ENCODE measurements at places on chromosomes 11 and 22.
A peak's percentile ranks its signal among the peaks of the same experiment; 100 is the strongest.

GRCh38 chr11:65013130-65013887, 651 bp upstream of the ARL2 start:
- peak; percentile 89 for DNase-seq

DNA sequence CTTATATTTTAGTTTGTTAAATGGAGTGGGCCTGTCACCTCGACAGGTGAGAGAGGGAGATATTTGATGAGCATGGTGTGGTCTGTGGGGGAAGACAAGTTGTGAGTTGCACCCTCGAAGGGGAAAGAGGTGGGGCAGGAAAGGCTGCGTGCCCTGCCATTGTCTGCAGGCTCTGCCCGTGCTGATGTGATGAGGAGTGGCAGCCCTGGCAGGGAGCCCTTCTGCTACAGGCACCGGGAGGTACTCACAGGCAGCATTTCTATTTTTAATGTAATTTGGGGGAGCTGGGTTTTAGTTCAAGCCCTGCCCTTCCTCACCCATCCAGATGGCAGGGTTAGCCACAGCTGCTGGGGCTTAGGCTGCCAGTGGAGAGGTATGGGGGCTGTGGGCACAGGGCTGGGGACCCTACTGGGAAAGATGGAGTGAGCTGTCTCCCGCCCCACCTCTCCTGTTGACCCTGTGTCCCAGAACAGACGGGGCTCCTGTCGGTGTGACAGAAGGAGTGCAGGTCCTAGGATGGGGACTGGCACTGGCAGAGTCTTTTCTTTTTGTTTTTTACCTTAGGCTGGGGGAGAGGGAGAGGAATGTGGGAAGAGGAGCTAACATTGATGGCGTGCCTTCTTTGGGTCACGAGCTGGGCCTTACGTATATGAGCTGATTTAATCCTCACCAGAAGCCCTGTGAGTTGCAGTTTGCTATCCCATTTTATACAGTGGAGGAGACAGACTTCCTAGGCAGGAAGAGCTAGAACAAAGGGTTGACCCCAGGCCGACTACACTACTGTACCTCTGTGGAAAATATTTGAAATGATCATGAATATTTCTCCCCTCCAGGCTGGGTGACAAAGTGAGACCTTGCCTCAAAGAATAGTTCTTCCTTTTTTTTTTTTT, 51.6 kb downstream of the CEP164 start:
- DNase-seq, result no peak

GRCh38 chr11:119796363-119797060, 67.5 kb upstream of the NECTIN1 start:
- DNase-seq, result no peak

DNA sequence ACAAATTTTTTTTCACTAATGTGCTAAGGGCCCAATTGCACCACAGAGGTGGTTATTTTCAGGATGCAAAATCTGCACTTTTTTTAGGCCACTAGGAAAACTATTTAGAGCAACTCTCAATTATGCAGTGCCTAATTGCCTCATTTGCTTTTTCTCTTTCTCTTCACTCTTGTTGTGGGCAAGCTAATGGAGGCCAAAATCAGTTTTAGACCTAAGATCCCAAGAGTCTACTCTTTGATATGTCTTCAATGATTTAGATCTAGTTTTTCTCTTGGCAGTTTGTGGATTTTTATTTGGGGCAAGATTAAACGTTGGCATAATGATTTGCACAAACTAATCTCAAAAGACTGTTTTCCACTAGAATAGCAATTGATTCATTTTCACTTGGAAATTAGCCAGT, 1996.9 kb downstream of the LRRC4C start:
- DNase-seq, result no peak

- no peak for DNase-seq
Observed at GRCh38 chr11:33089776-33090175, 50.4 kb downstream of the TCP11L1 start.

GRCh38 chr11:74615311-74615710, 22.9 kb downstream of the POLD3 start:
- DNase-seq, result no peak

DNA sequence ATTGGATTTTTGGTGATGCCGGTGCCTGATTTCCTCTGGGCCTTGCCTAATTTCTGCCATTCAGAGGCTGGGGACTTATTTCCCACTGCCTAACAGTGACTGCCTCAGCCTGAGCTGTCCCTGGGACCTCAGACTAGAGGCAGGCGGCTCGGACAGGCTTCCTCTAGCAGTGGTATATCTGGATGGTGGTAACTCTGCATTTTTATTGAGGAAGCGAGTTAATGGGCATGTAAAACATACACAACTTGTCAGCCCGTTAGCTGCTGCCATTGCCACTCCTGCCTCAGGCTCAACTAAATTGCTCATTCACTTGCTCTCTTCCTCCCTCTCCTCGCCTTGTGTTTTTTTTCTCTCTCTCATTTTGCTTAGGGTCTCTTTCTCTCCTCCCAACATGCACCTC, 561.6 kb downstream of the BUD13 start:
- no peak for DNase-seq

DNA sequence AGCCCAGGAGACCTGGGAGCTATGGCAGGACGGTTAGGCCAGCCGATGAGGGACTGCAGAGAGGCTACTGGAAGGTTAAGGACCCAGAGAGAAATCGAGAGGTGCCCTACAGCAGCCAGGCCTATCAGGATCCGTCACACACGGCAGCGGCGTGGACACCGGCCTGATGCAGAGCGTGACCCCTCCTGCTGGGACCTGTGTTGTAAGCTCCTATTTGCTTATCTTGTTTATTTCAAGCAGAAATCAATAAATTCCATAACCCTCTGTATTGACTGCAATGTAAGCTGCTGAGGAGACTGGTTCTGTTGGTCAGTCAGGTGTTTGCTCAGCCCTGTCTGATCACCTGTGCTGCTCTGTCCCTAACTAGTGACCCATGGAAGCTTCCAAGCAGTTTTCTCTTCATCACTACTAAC, 39.9 kb downstream of the PPP2R1B start:
- DNase-seq, result no peak

DNA sequence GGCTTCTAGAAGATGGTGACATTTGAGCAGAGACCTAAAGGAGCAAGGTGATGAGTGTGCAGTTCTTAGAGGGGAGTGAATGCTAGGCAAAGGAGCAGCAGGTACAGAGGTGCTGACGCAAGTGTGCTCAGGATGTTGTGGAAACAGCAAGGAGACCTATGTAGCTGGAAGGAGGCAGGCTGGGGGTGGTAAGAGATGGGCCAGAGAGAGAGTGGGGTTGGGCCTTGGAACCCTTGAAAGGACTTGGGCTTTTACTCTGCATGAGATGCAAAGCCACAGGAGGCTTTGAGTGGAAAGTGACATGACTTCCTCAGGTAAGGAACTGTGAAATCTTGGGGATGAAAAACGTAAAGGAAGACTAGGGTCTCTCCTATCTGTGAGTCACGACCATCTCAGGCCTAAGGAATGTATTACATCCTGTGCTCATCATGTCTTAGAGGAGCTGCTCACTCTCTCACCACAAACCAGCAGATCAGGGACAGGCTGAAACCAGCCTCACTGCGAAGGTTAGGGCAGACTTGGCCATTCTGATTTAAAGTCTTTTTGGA, 65.4 kb downstream of the MICAL2 start:
- no peak for DNase-seq

- DNase-seq, result no peak
Observed at GRCh38 chr11:10534316-10534715, 6.7 kb downstream of the RNF141 start.
